ENCODE measurements at places on chromosomes 1 and 21.

DNA sequence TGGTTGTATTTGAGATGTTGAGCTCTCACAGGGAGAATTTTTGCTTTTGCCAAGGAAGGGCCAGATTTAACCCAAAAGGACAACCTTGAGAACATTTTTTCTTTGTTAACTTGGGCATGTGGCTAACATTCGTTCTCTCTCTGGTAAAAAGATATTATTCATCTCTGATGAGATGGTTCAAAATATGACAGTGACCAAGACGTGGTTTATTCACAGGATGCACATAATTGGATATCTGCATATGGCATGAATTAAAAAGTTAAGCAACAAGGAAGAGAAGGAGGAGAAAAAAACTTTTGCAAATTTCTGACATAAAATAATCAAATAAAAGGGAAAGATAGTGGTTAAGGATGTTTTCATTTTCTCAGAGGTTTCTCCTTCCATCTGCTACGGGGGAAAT lies 43.1 kb upstream of the BCL10 start:
- no peak for DNase-seq

- no peak for DNase-seq
Observed at GRCh38 chr1:119721896-119722295, 10.2 kb downstream of the PHGDH start.

DNA sequence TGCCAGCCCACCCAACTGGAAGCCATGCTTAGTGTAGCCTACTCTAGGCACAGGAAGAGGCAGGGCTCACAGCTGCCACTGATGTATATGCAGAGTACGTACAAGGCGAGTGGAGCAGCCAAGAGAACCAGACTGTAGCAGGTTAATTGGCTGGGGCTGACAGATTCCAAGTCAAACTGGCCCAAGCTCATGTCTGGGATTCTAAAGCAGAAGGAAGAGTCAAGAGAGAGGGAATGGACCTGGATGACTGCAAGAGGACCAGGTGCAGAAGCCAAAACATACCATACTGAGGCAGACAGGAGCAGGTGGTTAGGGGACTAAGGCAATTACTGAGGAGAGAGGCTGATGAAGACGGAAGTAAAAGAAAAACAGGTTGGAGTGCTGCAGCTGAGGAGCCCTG lies 51.3 kb upstream of the LRRN2 start:
- DNase-seq = peak; percentile 23

GRCh38 chr1:16149702-16150488 lies 6.0 kb downstream of the EPHA2 start:
- DNase-seq = no peak

DNA sequence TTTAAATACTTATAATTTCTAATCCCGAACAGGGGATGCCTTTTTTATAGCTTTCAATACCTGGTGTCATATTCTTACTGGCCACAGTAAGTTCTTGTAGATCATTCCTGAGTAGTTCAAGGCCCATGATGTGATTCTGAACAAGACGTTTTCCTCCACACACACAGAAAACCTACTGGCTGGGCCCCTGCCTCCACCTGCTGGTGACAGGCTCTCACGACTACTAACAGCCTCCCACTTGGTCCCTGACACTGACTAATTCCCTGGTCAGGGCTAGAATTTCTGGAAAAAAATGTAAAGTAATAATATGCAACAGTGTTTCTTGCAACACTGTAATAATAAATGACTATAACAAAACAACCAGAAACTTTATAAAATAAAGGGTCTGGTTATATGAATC lies 50.4 kb upstream of the RIPK4 start:
- no peak for DNase-seq

DNA sequence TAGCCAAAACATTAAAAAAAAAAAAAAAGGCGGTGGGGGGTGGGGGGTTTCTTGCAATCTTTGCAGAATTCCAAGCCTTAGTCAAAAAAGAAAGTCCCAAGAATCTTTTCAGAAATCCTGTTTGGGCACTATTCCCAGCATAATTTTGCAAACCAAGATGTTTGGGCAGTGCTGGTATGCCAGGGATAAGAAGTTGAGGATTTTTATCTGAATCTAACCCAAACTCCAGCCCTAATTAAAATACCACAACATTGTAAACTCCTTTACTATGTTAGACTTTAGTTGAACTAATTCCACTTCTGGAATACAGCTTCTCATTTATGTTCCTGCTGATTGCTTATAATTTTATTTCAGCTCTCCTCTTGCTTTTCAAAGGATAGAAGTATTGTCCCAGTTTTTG lies 504.1 kb upstream of the ADGRL2 start:
- no peak for DNase-seq

DNA sequence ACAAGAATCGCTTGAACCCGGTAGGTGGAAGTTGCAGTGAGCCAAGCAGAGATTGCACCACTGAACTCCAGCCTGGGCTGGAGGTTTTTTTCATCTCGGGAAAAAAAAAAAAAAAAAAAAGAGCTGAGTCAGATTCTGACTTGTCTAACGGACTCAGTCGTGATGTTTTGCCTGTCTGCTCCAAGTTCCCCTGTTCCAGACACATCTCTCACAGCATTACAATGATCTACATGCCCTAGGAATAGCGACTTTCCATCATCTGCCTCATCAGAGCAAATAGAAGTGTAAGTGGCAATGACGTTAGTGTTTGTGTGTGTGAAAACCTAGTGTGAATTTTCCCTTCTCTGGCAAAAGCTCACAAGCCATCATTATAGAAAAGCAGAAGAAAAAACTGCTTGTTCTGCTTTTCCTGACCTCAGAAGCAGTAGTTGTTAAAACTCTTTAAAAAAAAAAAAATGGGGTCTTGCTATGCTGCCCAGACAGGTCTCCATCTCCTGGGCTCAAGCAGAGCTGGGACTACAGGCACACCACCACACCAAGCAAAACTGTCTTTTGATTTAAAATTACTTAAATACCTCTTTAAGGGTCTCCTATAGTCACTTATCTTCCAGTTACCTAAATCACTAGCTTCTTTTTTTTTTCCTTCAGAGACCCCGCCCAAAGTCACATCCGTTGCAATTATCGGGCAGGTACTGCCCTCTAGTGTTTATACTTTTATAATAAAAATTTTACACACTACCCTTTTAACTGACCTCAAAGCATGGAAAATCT lies 37.3 kb downstream of the PLEKHO1 start:
- DNase-seq = peak; percentile 71

DNA sequence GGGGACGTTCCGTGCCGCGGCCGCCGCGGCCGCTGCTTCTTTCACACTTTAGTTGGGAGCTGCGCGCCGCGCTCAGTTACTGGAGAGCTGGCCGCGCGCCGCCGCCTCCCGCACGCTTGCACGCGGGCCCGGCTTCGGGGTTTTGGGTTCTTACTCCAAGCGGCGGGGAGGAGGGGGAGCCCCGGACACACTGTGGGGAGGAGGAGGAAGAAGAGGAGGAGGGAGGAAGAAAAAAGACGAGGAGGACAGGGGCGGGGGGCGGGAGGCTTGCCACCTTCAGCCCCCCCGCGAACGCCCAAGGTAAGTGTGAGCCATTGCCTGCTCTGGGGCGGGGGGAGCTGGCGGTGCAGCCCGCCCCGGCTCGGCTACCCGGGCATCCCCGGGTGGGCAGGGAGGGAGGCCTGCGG lies 243 bp downstream of the C1orf21 start:
- no peak for DNase-seq

- no peak for DNase-seq
Observed at GRCh38 chr1:212125654-212126053, 90.1 kb downstream of the DTL start.

DNA sequence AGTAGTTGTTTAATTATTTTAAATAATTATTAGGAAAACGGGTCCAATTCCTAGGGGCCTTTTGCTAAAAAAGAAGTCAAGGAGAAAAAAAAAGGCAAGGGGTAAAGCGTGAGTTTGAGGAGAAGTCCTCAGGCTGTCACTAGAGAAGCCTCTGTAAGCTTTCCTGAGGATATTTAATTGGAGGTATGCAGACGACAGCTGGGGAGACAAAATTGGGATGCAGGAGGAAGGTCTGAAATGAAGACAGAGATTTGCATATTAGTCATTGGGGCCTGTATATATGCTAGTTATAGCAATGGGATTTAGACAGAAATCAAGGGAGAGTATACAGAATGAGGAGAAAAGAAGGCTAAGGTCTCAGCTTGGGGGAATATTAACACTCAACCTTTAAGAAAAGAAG lies 8.6 kb downstream of the ATP6V1G3 start:
- no peak for DNase-seq

DNA sequence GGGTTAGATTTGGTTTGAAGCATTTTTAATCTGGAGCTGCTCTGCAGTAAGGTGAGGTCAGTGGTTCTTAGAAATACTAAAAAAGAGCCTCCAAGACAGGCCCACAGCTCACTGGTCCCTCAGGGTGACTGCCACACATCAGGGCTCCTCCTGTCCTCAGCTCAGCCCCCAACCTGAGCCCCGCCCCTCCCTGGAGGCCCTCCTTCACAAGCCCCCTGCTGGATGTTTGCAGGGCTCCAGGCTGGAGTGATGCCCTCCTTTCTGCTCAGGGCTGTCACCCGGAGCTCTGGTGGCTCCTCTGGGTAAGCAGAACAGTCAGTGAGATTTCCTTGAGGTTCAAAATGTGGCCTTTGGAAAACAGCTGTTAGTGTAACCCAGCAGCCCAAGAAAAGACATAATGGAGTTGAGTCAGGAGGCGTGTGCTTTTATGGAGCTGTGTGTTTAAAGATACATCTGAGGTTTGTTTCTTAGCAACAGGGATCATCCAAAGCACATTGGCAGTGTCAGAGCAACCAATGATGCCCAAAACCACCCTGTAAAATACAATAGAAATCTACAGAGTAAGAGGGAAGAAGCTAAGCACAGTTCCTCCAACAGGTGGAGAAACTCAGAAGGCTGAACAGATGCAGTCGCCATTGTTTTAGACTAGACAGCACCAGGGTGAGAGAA lies 21.4 kb downstream of the STUM start:
- DNase-seq = no peak

- DNase-seq = no peak
Observed at GRCh38 chr1:87903242-87903641, 574.6 kb downstream of the LMO4 start.

- DNase-seq = no peak
Observed at GRCh38 chr1:184635980-184636431, 118.7 kb downstream of the EDEM3 start.

DNA sequence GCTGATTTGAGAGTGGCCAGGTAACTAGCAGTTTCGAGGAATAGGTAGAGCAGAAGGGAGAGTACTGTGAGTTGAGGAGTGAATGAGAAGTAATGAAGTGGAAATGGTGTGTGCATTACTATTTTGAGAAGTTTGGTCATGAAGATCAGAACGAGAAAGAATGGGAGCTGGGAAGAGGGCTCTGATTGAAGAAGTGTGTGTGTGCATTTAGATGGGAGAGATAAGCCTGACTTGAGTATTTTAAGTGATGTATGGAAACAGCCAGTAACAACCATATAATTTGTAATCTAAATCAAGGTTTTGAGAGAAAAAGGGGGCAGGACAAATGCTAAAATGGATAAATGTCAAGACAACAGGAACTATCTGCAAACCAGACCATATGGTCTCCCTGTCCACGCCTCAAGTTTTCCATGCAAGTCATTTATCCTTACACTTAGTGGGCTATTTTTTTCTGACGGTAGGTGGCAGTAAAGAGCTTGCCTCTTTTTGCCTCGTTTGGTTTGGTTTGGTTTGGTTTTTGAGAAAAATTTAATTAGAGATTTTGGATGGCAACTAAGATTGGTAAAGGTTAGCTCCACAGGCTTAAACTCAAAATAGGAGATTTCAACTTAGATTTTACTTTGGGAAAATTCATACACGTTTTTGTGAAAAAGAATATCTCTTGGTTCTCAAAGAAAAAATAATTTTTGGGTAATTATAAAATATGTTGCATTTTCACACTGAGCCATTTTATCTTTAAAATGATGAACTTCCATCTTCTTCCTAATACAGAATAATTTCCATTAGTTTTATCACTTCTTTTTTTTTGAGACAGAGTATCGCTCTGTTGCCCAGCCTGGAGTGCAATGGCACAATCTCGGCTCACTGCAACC lies 9.5 kb upstream of the B3GALNT2 start:
- peak; percentile 8 for DNase-seq

GRCh38 chr1:160308451-160309184 lies 23.7 kb upstream of the PEX19 start:
- no peak for DNase-seq

DNA sequence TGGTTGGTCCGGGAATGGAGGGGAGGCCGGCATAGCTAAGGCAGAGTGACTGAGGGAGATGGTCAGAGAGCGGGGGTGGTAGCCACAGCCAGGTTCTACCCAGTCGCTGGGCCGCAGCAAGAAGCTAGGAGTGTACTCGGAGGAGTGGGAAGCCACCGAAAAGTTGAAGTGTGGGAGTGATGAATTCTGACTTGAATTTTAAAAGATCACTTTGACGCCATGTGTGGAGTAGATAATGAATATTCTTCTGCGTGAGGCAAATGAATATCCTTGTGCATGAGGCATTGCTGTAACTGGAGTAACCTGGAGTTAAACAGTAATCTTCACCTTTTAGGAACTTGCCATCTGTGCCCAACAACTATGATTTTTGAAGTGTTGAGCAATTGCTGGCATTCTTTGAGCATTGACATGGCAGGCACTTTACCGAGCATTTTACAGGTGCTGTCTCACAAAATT lies 6.9 kb downstream of the CTPS1 start:
- no peak for DNase-seq

- no peak for DNase-seq
Observed at GRCh38 chr21:37195059-37195458, 72.1 kb downstream of the VPS26C start.

DNA sequence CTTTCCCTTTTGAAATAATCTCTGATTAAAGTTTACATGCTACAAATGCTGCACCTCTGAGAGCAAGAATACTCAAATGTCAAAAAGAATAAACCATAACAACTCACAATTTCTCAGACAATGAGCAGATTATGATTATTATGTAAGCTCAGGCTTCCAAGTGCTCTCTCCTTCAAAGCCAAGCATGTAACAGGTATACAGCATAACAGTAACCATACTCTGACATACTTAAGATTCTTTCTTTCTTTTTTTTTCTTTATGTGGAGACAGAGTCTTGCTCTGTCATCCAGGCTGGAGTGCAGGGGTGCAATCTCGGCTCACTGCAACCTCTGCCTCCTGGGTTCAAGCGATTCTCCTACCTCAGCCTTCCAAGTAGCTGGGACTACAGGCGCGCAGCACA lies 155.4 kb downstream of the EIF4G3 start:
- no peak for DNase-seq

DNA sequence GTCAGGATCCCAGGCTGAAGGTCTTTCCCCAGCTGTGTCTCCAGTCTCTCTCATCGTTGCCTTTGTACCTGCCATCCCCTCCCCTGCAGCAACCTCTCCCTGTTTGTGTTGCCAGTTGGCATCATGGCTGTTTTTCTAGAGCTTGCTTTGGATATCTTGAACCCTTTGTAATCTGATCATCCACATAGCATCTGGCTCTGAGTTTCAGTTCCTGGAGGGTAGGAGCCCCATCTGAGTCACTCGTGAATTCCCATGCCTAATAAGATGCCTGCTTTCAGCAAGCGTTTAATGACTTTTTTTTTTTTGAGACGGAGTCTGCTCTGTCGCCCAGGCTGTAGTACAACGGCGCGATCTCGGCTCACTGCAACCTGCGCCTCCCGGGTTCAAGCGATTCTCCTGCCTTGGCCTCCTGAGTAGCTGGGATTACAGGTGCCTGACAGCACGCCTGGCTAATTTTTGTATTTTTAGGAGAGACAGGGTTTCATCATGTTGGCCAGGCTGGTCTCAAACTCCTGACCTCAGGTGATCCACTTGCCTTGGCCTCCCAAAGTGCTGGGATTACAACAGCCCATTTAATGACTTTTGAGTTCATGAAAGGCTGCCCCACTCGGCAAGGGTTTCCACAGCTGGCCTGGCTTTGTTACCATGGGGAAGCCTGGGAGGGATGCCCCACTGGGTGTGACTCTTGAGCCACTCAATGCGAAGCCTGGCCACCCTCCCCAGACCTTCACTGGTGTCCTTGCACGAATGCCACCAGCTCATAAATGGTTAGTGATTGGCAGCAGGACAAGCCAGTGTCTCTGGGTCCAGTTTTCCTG lies 11.9 kb downstream of the ALPL start:
- no peak for DNase-seq

- no peak for DNase-seq
Observed at GRCh38 chr1:150545486-150546032, 3.6 kb upstream of the ADAMTSL4 start.
